A549 treated with CpdA at 1 μM for 4 hours (cell line): ENCODE measurements at places on chromosomes 2 and 18. TPM values are rescaled to one million over a fixed set of nuclear protein-coding genes. Genes with fewer than 3 reads are reported as not detected.

Gene ATOH8
- 4.2 to 6.6 TPM (median 4.5 TPM) in 5 replicates for total RNA-seq

Gene ABCB11
- total RNA-seq, result 0.02 TPM in 1 of 5 replicates, not detected in the others

Gene ACMSD
- total RNA-seq, result not detected in 5 replicates

Gene PRADC1
- total RNA-seq, result 16.8 to 27.0 TPM (median 24.8 TPM) in 5 replicates

Gene TDRD15
- total RNA-seq, result not detected in 5 replicates

Gene GAD1
- total RNA-seq, result 0.20 to 0.98 TPM (median 0.66 TPM) in 5 replicates

Gene CABYR
- total RNA-seq, result 11.1 to 20.9 TPM (median 11.4 TPM) in 5 replicates

Gene SKOR2
- total RNA-seq, result not detected in 5 replicates

Gene FTCDNL1
- 1.8 to 3.1 TPM (median 3.0 TPM) in 5 replicates for total RNA-seq

Gene ONECUT2
- total RNA-seq, result 0.35 to 0.67 TPM (median 0.41 TPM) in 5 replicates

Gene KCNE4
- 0.84 to 1.5 TPM (median 1.0 TPM) in 5 replicates for total RNA-seq

Gene STAMBP
- 46.4 to 52.3 TPM (median 48.8 TPM) in 5 replicates for total RNA-seq

Gene MROH2A
- total RNA-seq, result 0.10 to 0.19 TPM (median 0.13 TPM) in 3 of 5 replicates, not detected in the others

Gene TMEM198
- 0.33 to 1.5 TPM (median 1.2 TPM) in 5 replicates for total RNA-seq

Gene CHPF
- 20.4 to 33.3 TPM (median 31.1 TPM) in 5 replicates for total RNA-seq

Gene CLHC1
- total RNA-seq, result 1.9 to 3.1 TPM (median 2.4 TPM) in 5 replicates
